GM12864 (cell line): ENCODE measurements at places on chromosomes 3 and 15.

GRCh38 chr15:68537506-68537905 is 41.3 kb upstream of the CORO2B start:
- no peak for DNase-seq

DNA sequence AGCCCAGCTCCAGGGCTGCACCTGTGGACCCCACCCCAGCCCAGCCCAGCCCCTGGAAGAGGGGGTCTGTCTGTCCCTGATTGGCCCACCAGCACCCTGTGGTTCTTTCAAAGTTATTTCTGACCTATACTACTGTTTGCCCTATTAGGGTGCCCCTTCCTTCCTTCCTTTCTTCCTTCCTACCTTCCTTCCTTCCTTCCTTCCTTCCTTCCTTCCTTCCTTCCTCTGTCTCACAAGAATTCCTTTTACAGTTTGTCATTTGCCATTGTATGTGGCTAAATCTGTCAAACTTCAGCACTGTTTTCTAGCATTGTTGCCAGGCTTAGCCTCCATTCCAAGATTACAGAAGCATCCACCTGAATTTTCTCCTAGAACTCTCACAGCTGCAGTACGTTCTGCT is 66.9 kb downstream of the KLF15 start:
- no peak for DNase-seq

DNA sequence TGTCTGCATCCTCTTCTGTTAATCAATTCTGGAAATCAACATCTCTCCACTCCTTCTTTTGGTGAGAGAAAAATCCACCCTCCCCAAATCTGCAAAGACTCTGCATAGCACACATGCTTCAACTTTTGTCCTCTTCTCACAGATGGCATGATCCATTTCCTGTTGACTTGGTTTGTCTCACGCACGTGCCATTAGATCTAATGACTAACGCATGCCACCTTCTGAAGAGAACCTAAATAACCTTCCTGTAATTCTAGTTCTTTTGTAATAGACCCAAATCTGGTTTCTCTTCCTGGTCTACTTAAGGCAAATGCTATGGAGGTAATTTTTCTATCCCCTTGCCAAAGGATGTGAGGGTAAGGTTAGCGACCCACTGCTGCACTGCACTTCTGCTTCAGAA is 51.0 kb upstream of the ATOSA start:
- peak; percentile 51 for DNase-seq

- no peak for DNase-seq
Measured at GRCh38 chr3:149247929-149248691, 26.5 kb upstream of the CP start.

DNA sequence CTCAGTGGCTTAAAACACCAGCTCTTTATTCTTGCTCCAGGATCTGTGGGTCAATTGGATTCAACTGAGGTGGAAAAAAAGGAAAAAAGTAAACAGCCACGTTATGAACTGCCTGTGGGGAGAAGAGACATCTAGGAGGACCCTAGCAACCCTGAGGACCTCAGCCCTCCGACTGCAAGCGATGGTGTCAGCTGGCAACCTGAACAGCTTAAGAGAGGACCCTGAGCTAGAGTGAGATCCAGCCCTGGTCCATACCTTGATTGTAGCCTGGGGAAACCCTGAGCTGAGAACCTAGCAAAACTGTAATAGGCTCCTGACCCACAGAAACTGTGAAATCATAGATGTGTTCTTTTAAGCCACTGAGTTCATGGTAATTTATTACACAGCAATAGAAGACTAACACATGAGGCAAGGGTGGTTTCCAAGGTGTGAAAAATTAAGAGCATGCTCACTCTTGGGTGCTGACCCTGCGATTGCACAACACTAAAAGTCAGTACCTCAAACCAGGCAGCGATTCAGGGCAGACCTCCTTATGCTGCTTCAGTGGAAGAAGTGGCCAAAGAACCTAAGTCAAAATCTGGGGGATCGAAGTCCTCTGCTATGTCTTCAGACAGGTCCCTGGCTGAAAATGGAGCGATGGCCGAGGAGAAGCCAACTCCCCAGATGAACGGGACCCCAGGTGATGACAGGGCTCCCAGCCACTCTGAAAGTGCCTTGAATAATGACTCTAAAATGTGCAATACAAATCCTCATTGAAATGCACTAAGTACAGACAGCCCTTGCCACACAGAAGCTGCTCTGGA is 57.7 kb downstream of the GASK1A start:
- DNase-seq = no peak

DNA sequence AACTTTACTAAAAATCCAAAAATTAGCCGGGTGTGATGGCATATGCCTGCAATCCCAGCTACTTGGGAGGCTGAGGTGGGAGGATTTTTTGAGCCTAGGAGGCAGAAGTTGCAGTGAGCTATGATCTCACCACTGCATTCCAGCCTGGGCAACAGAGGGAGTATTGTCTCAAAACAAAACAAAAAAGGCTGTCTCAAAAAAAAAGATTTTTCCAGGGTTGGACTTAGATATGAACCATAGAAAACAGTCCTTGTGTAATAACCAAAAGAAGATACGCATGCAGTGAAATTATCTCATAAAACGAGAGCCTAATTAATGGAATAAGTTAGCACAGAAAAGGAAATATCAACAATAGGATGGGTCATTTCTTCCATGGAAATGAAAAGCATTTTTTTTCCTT is 320.4 kb upstream of the RASGRP1 start:
- no peak for DNase-seq

DNA sequence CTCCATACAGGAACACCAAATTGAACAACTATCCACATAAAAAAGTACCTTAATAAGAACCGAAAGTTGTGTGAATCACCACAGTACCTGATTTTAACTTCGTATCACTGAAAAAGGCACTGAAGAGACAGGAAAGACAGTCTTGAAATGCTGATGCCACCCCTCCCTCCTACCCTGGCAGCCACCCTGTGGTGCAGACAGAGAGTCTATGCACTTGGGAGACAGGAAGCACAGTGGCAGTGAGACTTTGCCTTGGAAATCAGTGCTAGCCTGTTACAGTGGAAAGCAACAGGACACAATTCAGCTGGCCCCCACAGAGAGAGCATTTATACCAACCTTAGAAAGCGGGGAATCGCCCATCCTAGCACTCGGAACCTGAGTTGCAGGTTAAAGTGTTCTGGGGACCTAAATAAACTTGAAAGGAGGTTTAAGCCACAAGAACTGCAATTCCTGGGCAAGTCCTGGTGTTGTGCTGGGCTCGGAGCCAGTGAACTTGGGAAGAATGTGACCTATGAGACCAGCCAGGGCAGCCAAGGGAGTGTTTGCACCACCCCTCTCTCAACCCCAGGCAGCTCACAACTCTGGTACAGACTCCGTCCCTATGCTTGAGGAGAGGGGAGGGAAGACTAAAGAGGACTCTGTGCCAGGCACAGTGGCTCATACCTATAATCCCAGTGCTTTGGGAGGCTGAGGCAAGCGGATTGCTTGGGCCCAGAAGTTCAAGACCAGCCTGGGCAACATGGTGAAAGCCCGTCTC is 240.1 kb downstream of the ISL2 start:
- DNase-seq = no peak
